ENCODE measurements at places on chromosomes 3 and 15.

DNA sequence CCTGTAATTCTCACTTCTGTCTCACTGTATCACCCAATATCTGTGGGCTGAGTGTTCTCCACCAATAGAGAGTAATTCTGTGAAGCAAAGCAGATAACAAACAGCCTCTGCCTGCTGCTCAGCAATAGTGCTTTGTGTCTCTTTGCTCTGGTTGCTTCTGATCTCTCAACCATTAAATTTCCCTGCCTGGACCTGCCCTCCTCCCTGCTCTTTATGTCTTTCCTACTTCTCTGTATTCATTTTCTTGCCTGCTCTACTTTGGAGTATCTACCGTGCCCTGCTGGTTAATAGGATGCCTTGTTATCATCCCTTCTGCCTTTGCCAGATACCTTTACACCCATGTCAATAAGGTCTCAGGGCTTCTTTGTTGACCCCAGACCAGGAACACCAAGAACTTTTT, 102.9 kb upstream of the CGNL1 start:
- DNase-seq: no peak

DNA sequence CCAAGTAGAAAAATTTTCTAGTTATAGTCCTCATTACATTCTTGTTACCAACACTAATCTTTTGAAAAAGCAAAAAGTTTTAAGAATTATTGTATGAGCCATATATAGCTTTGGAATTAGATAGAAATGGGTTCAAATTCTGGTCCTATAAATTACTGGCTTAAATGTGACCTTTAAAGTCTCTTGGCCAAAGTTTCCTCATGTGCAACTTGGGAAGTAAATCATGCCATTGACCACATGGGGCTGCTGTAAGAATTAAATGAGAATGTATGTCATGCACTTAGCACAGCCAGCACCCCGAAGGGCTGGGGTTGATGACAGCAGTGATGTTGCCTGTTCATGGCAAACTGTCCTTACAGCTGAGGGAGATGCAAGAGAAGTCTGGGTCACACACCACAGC, 108.3 kb downstream of the TOP2B start:
- DNase-seq: no peak

GRCh38 chr3:76731471-76731870, 308.4 kb upstream of the ROBO2 start:
- DNase-seq: no peak

GRCh38 chr3:144351773-144352365, 380.2 kb downstream of the DIPK2A start:
- DNase-seq: no peak

GRCh38 chr3:69741032-69741767, 1.9 kb downstream of the MITF start:
- no peak for DNase-seq

GRCh38 chr15:67873777-67874176, 33.9 kb upstream of the RNU6-1 start:
- DNase-seq: no peak

DNA sequence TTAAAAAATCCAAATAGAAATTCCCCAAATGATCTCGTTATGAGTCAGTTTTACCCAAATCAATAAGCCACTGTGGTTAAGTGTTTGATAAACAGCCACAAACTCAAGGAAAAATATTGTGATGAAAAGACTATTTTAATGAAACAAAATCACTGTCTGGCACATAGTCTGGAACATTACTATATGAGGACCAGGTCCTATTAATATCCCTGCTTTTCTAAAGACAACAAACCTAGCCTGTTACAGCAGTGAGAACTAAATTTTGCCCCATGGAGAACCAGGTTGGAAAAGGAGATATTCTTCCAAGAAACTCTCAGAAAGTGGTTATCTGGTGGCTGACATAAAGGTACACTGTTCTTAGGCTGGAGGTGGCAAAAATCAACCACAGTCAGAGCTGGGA, 27.7 kb upstream of the ZNF385D start:
- no peak for DNase-seq

- no peak for DNase-seq
Measured at GRCh38 chr3:44077267-44077666, 164.4 kb upstream of the TOPAZ1 start.

- no peak for DNase-seq
Measured at GRCh38 chr3:75176937-75177336, 487.2 kb upstream of the FRG2C start.

GRCh38 chr15:63539521-63539920, 35.1 kb downstream of the USP3 start:
- DNase-seq: no peak

GRCh38 chr15:94265982-94266381, 34.6 kb downstream of the MCTP2 start:
- no peak for DNase-seq

DNA sequence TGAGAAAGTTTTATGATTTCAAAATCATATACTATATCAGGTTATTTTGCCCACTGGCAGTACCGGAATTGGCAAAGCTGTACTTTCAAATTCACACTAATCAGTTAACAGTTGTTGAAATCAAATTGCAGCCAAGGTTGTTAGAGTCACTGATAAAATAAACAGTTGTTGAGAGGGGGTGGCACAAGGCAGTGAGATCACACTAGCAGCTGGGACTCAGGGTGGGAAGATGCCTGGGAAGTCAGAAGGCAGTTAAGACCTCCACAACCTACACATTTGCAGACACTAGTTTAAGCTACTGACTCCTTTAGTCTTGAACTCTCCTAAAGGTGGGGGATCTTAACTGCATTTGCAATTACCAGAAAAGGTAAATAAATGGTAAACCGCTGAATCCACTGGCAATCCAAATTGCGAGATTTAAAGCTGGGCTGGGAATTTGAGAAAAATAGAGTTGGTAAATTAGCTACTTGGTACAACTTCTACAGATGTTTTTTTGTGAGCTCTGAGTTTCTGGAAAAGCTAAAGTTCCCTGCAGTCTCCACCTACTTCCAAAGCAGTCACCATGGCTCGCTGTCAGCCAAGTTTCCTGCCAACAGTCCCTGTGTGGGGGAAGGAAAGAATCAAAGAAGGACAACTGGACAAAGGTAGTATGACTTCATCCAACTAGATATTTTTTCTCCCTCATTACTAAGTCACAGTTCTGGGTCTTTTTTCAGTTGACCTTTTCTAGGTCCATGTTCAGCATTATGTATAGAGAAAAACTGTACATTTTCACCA, 105.7 kb downstream of the ZNF385D start:
- no peak for DNase-seq

- no peak for DNase-seq
Measured at GRCh38 chr15:39495871-39496840, 84.7 kb upstream of the THBS1 start.

DNA sequence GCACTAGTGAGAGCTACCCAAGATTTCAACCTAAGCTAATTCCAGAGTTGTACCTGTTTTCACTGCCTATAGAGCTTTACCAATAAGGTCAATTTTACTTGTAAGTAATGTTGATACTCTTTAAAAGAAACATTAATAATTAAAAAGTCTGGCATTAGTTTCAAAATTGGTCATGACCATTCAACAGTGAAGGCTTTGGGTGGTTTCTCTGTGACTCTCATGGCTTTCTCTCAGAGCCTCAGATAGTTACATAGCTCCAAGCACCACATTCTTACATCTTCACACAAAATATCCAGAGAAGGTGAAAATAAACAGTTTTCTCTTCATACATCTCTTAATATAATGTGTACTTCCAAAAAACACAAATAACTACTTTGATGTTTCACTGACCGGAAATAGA, 61.5 kb upstream of the TCF12 start:
- no peak for DNase-seq

DNA sequence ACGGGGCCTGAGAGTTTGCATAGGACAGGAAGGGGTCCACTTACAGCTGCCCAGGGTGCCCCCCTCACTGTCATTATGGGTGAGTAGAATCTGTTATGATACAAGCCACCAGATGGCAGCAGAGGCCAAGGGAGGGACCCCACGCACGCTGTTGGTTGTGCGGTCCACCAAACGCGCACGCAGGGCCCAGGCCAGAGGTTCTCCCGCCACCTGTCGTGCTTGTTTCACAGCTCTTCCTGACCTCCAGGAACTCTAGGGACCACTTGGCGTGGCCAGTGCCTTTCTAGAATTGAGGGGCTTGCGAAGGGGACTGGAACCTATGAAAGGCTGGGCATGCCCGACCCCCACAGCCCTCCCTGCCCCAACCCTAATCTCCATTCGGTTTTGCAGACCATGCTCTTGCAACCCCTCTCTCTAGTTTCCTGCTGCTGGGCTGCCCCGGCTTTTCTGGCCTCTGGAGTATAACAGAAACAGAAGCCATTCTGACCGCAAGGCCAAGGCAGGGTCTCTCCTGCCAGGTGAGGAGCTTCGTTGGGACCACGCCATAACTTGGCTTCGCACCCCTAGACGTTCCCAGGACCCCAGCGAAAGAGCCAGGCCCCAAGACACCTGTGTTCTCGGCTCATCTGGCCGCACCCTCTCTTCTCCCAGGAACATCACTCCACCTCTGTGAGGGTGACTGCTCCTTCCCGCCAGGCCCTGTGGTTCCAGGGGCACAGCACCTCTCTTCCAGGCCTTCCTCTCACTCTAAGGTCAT, 46.0 kb downstream of the ALDH1L1 start:
- DNase-seq: peak; percentile 33

- no peak for DNase-seq
Measured at GRCh38 chr3:15726043-15726442, 71.7 kb downstream of the ANKRD28 start.

- no peak for DNase-seq
Measured at GRCh38 chr3:185250247-185250646, 3.6 kb downstream of the EHHADH start.

DNA sequence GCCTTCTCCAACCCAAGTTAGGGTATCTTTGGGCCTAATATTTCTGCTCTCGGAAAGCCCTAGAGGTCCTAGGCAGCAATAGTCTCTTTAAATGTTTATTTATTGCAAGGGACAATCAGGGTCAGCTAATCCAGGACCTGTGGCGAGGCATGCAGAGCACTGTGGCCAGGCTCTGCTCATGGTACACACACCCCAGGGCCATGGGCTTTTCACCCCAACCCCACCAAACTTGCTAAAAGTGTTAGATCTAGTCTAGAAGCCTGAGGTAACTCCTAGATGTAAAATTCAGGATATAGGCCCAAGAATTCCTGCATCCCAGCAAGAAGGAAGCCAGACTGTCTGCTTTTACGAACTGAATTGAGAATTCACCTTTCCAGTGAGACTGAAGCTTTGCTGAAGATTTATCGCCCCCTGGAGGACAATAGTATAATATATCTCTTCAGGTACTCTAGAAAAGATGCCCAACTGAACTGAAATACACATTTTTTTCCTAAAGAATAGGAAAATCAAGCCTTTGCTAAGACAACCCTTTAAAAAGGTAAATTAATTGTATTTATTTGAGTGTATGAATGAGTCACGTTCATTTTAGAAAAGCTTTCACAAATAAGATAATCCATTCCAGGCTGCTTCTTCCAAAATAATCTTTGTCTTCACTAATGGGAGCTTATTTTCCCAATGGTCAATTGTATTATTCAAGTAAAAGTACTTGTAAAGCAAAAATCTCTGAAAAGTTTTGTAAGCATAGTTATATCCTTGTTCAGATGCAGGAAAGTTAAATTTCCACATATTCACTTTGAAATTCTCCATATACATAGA, 89.8 kb downstream of the LRRC3B start:
- no peak for DNase-seq

GRCh38 chr3:173911446-173911845, 513.9 kb downstream of the NLGN1 start:
- no peak for DNase-seq

- DNase-seq: no peak
Measured at GRCh38 chr3:5485427-5485826, 297.9 kb downstream of the EDEM1 start.

- no peak for DNase-seq
Measured at GRCh38 chr3:141992512-141992911, 116.1 kb downstream of the ATP1B3 start.

DNA sequence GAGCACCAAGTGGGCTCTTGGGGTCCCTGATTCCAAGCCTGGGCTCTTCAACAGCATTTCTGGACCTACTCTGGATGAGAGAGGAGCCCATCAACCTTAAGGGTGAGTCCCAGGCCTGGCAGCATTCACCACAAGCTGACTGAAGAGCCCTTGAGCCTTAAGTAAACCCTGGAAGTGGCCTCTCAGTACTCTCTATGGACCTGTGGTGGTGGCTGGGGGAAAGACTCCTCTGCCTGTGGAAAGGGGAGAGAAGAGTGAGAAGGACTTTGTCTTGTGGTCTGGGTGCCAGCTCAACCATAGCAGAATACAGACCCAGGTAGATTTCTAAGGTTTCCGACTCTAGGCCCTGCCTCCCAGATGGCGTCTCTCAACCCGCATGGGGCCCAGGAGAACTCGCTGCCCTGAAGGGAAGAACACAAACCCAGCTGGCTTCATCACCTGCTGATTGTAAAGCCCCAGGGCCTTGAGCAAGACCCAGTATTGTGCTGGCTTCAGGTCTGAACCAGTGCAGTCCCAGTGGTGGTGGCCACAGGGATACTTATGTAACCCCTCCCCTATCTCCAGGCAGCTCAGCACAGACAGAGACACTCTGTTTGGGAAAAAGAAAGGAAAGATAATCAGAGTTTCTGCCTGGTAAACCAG, 71.4 kb downstream of the TFDP2 start:
- DNase-seq: no peak

- no peak for DNase-seq
Measured at GRCh38 chr3:194368918-194369317, 625 bp downstream of the LRRC15 start.

DNA sequence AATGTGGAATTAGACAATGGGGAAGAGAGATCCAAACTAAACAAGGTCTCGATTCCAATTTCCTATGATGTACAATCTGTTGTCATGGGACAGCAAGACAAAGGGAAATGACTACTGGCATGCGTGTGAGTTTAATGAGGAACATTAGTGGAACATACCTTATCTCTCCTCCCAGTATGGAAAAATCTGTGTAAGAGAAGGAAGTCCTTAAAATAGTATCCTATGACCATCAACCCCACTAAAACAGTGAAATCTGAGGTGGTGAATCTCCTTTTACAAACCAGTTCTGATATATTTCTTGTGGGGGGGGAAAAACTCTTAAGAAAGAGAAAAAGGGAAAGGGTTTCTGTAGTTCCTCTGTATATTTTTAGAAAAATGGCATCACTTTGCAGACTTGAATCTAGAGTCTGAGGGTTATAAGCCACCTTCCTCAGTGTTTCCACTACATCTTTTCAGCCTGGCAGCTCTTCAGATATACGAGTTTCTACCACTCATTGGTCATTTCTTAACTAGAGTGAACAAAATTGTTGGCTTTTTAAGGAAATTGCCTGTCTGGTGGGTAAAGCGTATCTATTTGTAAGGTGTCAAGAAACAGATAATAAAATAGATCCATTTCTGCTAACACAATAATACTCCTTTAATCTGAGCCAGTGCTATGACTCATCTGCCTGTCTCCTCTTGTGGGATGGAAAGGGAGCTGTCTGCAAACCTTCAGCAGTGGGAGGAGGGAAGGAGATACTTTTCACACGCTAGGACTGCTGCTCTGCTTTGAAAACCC, 3.0 kb upstream of the TNFAIP8L3 start:
- no peak for DNase-seq

- DNase-seq: no peak
Measured at GRCh38 chr3:7407107-7407506, 546.2 kb downstream of the GRM7 start.

All from activated CD8-positive, alpha-beta memory T cell treated with anti-CD3 and anti-CD28 coated beads for 48 hours (primary cell).